Midbrain (tissue), 1 donor: ENCODE measurements at places on chromosomes 4 and X.

- DNase-seq, result no peak
Observed at GRCh38 chr4:111020961-111021360, 398.1 kb upstream of the PITX2 start.

- DNase-seq, result no peak
Observed at GRCh38 chrX:2883770-2884169, 45.4 kb downstream of the ARSD start.

DNA sequence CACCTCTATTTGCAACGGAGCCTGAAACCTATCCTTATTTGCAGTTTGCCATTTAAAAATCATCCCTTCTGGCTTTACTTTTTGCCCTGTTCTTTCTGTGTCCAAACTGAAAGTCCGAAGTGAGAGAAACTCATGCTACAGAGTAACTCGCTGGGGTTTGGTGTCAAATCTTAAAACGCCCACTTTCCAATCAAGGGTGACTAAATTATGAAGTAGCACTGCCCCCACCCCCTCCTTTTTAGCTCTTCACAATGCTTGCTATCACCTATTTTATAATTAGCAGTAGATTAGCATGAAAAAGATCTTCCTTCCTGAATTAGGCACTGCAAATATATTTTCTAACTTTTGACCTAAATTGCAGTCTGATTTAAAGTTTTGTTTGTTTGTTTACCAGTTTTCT lies 52.5 kb downstream of the VGLL1 start:
- DNase-seq, result no peak

- DNase-seq, result no peak
Observed at GRCh38 chr4:145679520-145679919, 426 bp upstream of the C4orf51 start.

DNA sequence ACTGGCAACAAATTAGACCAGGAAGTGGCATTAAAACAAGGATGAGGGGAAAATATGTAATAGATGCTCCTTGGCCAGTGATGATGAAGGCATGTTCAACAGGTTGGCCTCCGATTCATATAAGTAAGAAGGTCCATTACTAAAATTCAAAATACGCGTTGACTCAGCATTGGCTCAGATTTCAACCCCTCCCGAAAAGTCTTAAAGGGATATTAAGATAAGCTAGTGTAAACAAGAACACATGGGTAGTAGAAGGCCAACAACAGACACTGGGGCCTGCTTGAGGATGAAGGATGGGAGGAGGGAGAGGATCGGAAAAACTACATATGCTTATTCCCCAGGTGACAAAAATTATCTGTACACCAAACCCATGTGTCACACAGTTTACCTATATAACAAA lies 19.1 kb upstream of the LAP3 start:
- DNase-seq, result no peak

DNA sequence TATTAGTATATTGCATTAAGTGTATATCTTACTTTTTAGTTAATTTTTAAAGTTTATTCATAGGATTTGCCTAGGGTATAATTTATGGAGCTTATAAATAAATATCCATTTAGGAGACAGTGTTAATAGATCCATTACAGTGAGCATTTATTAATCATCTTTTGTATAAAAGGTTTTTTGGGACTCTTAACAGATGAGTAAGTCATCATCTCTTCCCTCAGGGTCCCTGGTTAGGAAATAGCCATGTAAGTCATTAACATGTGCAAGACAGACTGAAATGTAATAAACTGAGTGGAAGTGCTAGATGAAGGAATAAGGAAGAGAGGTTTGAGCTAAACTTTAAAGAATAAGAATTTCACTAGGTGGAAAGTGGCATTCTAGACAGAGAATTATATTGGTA lies 69.2 kb downstream of the PAQR3 start:
- no peak for DNase-seq

DNA sequence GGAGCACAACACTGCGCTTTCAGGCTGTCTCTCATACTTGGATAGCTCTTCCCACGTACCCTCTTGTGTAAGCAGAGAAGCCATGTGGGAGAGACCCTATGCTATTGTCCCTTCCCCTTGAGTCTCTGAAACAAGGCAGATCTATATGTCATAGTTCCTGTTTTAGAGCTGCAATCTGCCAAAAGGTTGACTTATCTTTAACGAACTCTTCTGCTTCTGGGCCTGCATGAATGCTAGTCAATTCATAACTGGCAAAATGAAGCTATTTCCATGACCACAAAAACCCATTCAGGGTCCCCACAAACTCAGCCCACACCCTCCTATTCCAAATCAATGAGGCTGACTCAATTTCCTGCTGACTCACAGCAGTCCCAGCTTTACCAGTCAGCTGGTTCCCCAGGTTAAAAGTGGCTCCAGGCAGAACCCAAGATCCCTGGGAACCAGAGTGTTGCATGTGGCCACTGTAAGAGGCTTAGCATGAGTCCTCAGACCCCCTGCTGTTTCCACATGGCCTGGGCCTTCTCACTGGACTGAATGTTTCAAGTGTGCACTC lies 25.3 kb upstream of the SOD3 start:
- no peak for DNase-seq

DNA sequence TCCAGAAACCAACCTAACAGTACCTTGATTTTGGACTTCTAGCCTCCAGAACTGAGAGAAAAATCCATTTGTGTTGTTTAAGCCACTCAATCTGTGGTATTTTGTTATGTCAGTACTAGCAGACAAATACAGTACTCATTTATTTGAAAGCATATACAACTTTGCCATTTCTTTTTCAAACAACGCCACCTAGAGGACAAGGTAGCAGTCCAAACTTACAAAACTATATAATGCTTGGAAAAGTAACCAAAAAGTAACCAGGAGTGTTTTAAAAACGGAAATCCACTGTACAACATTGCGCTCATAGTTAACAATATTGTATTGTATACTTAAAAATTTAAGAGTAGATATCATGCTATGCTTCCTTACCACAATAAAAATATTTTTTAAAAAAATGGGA lies 37.0 kb upstream of the FGF13 start:
- peak; percentile 8 for DNase-seq

GRCh38 chr4:40190019-40190418 lies 6.8 kb upstream of the RHOH start:
- DNase-seq, result no peak

DNA sequence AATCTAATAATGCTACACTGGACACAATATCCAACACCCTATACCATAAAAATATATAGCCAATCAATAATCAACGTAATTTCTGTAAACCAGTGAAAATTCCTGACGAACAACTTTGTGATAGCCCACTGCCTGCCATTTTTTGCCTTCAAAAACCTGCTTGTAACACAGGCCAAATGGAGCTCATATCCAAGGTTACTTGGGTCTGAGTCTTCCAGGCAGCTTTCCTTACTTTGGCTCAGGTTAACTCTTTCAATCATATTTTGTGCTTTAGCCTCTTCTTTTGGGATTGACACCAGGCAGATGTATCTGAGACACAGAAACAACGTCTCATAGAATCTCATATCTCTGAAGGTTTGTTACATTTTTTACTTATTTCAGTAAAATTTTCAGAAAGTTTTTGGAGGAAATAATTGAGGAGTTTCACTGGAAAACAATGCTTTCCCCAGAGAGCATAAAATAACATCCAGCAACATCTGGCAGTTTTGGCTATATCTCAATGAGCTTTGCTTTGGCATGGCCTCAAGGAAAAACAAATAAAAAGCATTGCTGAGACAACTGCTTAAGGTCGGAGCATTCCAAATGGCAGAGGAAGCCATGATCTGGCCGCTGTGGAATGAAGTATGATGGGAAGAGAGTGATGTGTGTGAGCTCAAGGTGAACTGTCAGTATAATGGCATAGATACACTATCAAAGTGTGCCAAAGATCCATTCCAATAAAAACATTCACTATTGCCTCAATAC lies 162.9 kb upstream of the SPIN4 start:
- no peak for DNase-seq

DNA sequence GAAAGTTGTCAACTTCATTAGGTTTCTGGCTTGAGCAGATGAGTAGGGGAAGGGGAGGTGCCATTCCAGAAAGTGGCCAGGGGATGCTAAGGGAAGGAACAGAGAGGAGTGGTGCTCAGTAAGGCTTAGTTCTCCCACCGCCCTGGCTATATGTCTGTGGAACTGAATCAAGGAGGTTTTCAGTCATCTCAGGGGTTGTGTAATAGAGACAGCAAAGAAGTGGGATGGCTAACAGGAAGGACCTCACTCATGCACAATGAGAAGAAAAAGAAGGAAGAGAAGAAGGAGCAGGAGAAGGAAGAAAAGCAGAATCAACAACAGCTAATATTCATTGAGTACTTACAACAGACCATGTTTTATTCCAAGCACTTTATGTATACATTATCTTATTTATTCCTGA lies 368.7 kb downstream of the MID1IP1 start:
- no peak for DNase-seq
